Trophoblast cell (in vitro differentiated cells and primary cell): ENCODE measurements at places on chromosomes 12 and 14.

DNA sequence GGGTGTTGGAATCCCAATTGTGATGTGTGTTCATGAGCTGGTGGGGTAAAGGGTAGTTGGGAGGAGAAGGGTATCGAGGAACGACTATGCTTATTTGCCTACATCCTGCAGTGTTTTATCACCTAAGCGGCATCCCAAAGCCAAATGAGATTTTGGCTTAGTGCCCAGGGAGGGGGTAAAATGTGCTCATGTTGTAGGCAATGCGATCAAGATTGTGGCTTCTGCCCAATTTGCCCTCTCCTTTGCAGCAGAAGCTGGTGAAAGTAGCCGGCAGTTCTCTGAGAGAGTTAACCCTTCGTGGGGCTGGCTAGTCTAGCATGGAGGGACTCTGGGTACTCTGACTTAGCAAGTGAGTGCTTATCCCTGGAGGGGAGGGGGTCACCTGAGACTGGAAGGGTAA is 753 bp downstream of the RPH3A start:
- DNase-seq: no peak

DNA sequence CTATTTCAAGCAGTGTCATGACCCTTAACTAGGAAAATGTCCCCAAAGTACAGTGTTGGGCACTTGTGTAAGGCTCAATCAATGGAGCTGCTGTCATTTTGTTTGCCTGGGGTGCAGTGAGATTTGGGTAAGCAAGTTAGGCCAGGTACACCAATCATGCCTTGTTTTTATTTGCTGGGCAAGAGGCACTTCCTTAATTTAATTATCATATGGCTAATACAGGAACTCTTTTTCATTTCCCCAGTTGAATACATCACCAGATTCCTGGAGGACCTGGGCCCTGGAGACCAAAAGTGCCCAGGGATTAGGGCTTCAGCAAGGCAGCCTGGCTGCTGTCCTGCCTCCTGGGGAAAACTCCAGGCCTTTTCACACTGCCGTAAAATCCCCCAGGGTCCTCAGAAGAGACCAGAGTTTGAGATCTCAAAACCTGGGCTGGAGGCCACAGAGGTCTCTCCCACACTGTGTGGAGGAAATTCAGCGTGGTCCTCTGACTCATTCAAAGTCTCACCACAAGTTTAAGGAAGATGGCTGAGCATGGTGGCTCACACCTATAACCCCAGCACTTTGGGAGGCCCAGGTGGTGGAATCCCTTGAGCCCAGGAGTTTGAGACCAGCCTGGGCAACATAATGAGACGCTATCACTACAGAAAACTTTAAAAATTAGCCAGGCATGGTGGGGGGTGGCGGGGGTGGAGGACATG is 28.4 kb upstream of the FOXN3 start:
- DNase-seq: no peak

DNA sequence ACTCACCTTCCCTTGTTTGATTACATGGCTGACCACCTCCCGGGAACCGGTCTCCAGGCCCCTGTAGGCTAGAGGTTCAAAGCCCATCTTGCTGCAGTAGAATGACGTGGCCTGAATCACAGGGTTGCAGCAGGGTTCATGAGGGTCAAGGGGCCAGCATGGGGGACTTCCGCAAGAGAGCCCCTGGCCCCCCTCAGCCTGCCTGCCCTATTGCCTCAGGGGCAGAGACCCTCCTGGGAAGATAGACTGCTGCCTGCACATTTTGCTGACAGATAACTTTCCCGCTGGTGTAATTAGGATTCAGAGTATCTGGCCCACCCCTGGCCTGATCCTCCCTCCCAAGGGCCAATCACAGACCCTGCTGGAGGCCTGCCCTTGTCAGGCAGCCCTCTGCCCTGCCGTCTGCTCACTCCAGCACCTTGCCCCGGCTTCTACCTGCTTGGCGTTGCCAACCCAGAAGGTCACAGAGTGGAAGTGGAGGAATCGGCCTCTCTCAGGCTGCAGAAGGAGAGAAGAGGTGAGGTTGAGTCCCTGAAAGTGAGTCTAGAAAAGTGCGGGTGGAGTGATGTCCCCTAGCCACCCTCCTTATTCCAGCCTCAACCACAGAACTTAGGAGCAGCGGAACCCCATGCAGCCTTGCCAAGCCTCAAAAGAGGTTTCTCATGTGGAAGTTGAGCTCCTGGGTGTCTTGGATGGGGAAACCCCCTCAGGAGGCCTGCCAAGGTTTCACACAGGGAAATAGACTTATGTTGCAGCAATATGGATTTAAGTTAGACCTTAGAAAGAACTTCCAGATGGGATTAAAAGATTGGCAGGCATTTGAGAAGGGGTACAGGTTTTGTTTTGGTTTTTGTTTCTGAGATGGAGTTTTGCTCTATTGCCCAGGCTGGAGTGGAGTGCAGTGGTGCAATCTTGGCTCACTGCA is 1.1 kb downstream of the HPD start:
- DNase-seq: no peak

DNA sequence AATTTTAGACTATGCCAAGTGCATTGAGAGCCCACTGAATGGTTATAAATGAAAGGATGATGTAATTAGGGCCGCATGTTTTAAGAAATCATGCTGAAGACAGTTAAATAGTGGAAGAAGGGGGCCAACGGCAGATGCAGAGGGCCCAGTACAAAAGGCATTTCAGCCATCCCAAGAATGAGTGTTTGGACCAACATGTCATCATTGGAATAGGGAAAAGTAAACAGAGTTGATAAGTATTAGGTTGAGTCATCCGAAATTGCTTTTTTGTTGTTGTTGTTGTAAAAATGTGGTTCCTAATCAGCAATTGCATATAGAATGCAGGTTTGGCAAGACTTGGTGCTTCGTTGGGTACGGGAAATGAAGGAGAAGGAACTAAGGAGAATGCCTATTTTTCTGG is 29.5 kb downstream of the BMP4 start:
- peak; percentile 86 for DNase-seq

GRCh38 chr12:29552324-29552927 is 54.9 kb upstream of the OVCH1 start:
- DNase-seq: peak; percentile 63

DNA sequence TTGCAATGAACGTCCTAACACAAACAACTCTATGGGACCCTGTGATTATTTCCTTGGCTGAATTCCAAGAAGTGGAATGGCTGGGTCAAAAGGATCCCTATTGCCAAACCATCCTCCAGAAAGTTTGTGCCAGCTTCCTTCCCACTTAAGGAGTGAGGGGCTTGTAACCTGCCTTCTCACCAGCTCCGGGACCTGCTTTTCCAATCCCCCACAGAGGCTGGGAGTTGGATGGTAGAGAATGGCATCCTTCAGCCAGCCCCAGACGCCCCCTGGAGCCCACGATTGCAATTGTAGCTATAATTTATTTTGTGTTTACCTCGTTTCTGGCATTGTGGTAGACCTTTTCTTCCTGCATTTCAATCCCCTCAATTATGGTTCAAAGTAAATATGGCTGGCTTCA is 9.7 kb upstream of the ZDHHC22 start:
- DNase-seq: no peak

DNA sequence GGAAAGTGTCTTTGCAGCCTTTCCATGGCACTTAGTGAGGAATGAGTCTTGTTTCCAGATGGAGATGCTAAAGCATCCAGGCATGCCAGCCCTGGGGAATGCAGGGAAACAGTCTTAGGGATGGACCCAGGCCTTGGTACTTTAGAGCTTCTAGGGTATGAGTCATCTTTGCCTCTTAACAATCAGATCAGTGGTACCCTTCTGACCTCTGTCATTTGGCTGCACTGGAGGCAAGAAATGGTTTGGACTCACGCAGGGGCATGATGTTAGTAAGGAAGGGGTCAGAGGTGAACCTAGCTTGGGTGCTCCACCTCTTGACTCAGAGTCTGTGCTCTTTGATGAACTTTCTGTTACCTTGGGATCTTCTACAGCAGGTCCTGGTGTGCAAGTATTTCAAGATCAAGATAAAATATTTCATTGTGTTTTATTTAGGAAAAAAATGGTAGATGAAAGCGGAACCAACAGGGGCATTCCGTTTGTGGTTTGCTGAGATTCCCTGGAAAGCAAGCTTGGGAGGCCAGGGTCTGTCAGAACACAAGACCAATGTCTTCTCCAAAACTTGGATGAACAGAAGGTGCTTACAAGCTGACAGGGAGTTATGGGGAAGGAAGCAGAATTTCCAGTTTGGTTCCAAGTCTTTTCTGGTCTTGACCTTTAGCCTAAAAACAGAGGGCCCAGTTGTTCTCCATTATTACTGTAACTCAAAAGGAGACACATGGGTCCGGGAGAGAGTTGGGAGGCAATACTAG is 216.2 kb downstream of the ZFP36L1 start:
- peak; percentile 49 for DNase-seq
